NCI-H1092 (cell line): ENCODE measurements at places on chromosomes 2 and 18.

DNA sequence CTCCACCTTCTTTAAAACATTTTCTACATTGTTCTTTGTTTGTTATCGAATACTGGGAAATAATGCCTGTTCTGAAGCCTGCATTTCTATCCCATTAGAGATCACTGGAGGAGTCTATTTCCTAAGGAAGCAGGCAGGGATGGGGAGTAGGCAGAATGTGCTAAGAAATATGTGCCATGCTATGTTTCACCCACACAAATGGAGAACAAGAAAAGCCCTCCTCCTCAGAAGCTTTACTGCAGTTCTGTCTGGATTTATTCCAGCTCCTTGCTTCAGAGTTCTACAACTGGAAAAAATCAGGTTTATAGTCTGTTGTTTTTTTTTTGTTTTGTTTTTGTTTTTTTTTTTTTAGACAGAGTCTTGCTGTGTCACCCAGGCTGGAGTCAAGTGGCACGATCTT is 825.1 kb downstream of the SLC4A3 start:
- no peak for DNase-seq

- DNase-seq: no peak
Observed at GRCh38 chr2:202408546-202409140, 32.5 kb downstream of the BMPR2 start.

GRCh38 chr18:77066689-77067088 is 65.9 kb downstream of the MBP start:
- DNase-seq: no peak

DNA sequence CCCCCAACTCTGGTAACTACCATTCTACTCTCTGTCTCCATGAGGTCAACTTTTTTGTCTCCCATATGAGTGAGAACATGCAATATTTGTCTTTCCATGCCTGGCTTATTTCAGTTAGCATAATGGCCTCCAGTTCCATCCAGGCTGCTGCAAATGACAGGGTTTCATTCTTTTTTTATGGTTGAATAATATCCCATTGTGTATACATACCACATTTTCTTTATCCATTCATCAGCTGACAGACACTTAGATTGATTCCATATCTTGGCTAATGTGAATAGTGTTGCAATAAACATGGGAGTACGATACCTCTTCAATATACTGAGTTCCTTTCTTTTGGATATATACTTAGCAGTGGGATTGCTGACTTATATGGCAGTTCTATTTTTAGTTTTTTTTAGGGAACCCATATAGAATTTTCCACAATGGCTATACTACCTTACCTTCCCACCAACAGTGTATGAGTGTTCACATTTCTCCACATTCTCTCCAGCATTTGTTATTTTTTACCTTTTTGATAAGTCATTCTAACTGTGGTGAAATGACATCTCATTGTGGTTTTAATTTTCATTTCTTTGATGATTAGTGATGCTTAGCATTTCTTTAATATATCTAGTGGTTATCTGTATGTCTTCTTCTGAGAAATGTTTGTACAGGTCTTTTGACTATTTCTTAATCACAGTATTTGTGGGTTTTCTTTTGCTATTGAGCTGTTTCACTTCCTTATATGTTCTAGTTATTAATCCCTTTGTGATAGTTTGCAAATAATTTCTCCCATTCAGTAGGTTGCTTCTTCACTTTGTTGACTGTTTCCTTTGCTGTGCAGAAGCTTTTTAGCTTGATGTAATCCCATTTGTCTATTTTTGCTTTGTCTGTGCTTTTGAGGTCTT is 112.2 kb downstream of the SRBD1 start:
- DNase-seq: no peak

GRCh38 chr2:10233131-10234012 is 69.3 kb upstream of the HPCAL1 start:
- no peak for DNase-seq

DNA sequence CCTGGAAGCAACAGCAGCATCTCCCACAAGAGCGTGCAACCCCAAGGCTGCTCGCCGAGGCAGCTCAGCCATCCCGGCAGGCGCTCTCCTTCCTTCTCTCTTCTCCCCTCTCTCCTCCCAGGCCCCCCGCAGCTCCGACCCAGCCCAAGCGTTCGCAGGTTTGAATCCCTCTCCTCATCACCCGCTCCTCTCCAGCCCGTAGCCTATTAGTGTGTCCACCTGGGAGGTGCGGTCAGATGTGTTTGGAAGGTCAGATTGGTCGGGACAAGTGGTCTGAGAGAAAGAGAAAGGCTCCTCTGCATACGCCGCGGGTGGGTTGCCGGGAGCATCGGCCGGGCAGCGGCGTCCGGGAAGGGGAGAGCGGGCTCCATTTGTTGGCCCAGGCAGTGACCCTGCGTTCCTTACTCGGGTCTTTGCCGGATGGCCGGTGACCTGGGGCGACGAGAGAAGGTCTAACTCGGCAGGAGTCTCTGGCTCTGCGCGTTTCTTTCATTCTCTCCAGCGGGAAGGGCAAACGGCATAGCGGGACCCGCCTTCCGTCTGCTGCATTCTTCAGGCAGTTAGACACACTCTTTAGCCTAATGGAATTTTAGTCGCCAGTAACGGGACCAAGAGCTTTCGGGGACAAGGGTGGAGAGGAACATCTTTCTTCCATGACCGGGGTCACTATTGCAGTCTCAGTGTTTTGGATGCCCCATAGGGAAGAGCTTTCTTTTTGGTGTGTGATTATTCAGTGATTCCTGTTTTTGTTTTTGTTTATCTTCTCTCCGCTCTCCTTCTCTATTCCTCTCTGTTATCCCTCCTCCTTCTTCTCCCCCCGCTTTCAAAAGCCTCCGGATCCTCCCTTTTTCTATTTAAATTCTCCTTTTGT is 1.1 kb upstream of the TMEFF2 start:
- DNase-seq: peak; percentile 29

GRCh38 chr18:62979176-62979575 is 263.8 kb downstream of the PHLPP1 start:
- peak; percentile 69 for DNase-seq

GRCh38 chr2:198628596-198628995 is 824.2 kb downstream of the PLCL1 start:
- no peak for DNase-seq

DNA sequence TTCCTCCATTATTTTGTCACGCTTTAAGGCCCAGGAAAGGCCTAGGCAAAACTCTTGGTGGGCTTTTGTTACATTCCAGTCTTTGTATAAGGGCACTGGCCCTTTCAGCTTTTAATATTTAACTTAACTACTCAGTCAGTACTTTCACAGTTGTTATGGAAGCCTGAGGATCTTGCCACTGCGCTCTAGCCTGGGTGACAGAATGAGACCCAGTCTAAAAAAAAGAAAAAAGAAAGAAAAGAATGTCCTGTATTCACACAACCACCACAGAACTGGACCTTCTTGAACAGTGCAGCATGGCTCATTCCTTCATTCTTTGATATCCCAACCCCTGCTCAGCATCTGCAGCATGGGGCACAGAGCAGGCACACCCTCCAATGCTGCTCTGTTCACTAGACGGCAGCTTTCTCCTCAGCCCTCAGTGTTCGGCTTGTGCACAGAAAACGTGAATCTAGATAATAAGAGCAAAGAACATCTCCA is 93.4 kb upstream of the MSH2 start:
- DNase-seq: no peak

DNA sequence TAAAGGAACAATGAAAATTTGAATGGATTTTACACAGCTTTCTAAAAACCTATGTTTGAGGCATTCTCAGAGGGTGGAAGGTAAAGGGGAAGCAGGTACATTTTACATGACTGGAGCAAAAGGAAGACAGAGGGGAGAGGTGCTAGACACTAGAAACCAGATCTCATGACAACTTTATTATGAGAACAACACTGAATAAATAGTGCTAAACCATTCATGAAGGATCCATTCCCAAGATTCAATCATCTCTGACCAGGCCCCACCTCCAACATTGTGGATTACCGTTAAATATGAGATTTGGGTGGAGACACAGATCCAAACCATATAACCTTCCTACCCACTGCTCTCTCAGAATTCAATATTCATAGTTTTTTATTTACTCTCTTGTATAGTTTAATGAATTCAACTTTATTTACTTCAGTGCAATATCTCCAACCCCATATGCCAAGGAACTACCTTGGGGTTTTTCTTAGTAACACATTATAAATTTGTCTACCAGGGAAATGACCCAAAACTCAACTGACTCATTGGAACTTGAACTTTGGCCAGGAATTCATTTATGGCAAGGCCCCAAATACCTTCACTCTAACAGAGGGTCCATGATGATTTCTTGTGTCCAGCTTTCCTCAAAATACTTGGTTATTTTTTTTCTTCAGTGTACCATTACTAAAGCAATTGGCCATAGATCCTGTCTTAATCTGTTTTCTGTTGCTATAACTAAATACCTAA is 317.8 kb downstream of the GULP1 start:
- no peak for DNase-seq

DNA sequence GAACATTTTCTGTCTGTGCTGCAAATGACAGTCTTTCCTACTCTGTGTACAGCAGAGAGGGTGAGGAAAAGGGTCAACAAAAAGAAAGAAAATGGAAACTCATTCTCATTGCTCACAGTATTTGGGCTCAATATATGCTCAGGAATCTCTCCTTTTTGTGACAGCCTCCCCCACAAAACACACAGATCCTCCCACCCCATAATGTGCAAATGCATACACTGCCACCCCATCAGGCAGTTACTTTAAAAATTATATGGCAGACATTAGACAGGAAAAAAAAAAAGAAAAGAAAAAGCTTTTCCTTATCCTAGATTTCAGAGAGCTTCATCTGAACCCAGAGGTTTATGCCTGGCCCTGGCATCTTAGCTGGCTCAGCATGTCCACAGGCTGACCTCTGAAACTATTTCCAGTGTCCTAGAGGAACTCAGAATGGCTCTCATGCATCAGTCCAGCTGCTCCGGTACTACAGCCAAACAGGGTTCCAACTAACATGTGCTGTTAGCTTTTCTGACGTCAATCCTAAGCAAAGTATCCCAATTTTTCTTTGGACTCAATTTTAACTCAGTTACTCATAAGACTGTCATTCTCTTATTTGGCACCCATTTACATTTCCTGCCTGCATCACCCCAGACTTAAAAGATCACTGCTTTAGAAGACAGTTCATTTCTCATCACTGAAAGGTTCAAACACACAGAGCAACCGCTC is 105.9 kb downstream of the RBMS1 start:
- no peak for DNase-seq

- DNase-seq: no peak
Observed at GRCh38 chr18:31233621-31234275, 71.1 kb upstream of the DSC1 start.

DNA sequence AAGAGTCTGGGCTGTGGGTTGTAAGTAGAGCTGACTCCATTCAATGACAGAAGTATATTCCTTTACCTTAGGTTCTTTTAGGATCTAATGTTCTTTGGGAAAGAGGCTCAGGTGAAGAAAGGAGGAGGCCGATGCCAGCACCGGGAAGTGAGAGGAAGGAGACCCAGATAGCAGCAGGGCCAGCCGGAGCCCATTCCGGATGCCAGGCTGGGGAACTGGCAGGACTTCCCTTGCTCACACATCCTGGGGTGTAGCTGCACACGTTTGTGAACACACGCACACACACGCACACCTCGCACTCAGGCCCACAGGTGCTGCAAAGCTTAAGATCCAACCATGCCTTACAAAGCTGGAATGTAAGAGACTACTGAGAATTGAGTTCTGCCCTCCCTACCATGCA is 95.8 kb upstream of the SMAD2 start:
- DNase-seq: no peak

DNA sequence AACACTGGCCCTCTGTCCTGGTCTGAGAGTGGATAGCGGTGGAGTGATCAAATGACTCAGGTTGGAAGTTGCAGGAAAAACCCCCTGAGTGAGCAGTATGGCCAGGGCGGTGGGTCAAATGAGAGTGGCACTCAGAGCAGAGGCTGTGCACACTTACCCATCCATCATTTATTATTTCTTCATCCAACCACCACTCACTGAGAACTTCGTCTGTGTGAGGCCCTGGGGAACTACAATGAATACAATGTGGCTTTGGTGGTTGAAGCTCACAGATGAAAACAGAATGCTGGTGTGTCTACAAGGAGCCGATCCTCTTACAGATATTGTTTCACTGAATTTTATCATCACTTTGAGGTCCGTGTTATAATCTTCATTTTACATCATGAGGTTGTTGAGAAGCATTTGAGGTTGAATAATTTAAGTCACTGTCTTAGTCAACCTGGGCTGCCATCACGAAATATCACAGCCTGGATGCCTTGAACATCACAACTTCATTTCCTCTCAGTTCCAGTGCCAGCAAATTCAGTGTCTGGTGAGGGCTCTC is 73.4 kb upstream of the ID2 start:
- DNase-seq: no peak

DNA sequence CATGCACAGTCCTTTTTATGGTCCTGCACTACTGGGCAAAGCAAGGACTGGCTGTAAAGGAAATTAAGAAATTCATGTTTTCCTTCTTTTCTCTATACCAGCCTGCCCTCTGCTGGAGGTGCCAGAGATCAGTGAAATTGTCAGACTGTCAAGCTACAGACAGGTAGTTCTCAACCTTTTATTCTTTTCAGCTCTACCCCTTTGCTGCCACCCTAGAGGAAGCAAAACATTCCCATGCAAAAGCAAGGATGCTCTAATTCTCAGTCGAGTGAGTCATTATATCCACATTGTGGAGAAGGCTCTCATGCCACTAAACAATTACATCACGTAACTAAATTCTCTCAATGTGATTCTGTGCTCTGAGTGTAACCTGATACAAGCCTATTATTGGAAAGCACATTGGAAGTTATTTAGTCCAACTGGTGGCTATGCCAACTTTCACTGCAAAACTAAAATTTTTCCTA is 25.0 kb upstream of the RAPGEF4 start:
- peak; percentile 20 for DNase-seq

GRCh38 chr2:113060396-113060795 is 1.4 kb downstream of the IL36RN start:
- no peak for DNase-seq

DNA sequence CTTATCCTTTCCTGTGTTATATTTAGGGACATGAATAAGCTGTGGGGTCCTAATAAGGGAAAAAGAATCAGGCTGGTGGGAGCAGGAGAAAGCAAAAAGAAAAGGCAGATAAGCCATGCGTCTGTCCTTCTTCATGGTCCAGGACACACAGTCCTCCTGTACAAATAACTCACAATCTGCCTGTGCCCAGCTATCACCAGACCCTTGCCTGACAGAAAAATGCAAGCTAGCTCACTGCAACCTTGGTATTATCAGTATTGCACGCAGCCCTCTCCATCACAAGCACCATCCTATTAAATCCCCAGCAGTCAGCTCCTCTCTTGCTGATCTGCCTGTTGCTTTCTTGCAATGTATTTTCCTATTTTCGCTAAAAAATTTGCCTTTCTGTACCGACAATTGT is 78.0 kb downstream of the NEURL3 start:
- no peak for DNase-seq

DNA sequence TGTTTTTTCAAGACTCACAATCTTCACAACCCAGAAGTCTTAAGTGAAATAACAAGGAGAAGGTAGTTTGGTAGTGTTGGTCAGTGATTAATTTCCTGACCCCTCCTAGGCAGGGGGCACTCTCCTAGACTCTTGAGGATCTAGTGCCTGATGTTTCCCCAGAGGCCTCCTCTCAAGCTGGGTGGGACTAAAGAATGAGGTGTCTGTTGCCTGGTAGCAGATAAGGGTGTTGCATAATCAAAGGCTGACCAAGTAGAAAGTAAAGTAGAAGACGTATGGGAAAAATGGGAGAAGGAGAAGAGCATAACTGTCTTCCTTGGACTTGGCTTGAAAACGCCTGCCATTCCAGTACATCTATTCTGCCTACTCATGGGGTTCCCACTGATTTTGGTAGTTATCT is 37.8 kb downstream of the VIT start:
- DNase-seq: no peak

- peak; percentile 14 for DNase-seq
Observed at GRCh38 chr2:218896501-218897393, 16.1 kb downstream of the WNT10A start.
